Dermis blood vessel endothelial cell (primary cell): ENCODE measurements at places on chromosomes 12 and 14.

- peak; percentile 38 for DNase-seq
Measured at GRCh38 chr12:90390947-90391346, 564.0 kb downstream of the CCER1 start.

- no peak for DNase-seq
Measured at GRCh38 chr14:65250162-65250495, 147.8 kb upstream of the MAX start.

GRCh38 chr12:6461401-6462233 is 8.9 kb downstream of the VAMP1 start:
- DNase-seq = peak; percentile 55

- DNase-seq = peak; percentile 14
Measured at GRCh38 chr12:132279184-132279889, 50.1 kb downstream of the GALNT9 start.

- peak; percentile 45 for DNase-seq
Measured at GRCh38 chr12:124551268-124552144, 15.9 kb downstream of the NCOR2 start.

- no peak for DNase-seq
Measured at GRCh38 chr12:42102720-42103119, 42.0 kb downstream of the GXYLT1 start.

DNA sequence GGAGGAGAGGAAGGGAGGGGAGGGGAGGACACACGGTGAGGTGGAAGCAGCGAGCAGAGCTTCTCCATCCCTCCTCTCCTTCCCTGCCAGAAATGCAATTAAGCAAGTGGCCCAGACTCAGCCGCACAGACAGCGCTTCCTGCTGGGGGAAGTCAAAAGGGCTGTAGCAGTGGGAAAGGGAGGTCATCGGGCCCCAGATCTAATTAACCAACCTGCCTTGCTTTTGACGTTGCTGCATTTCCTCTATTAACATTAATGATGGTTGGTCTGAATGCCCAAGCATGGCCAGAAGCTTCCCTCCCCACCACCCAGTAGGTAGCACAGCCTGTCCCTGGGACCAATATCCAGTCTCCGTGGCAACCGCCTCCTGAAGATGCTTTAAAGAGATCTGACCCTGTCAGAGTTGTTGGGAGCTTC is 4.6 kb upstream of the NGB start:
- no peak for DNase-seq

DNA sequence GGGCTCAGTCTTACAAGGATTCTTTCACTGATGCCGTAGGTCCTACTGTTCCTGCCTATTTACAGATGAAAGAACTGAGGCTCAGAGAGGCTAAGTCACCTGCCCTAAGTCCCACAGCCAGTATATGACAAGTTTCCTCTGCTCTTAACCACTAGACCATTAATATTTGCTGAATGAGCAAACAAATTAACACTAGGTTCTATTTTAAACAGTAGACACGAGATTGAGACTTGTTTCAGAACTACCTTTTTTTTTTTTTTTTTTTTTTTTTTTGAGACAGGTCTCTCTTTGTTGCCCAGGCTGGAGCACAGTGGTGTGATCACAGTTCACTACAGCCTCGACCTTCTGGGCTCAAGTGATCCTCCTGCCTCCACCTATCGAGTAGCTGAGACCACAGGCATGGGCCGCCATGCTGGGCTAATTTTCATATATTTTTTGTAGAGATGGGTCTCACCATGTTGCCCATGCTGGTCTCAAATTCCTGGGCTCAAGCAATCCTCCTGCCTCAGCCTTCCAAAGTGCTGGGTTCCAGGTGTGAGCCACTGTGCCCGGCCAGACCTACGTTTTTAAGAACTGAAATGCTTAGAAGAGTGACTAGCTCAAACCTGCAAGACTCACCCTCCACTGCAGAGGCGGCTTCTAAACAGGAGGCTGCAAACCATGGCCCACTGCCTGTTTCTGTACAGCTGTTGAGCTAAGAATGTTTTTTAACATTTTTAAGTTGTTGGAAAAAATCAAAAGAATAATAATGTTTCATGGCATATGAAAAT is 12.9 kb downstream of the SYNE3 start:
- no peak for DNase-seq

DNA sequence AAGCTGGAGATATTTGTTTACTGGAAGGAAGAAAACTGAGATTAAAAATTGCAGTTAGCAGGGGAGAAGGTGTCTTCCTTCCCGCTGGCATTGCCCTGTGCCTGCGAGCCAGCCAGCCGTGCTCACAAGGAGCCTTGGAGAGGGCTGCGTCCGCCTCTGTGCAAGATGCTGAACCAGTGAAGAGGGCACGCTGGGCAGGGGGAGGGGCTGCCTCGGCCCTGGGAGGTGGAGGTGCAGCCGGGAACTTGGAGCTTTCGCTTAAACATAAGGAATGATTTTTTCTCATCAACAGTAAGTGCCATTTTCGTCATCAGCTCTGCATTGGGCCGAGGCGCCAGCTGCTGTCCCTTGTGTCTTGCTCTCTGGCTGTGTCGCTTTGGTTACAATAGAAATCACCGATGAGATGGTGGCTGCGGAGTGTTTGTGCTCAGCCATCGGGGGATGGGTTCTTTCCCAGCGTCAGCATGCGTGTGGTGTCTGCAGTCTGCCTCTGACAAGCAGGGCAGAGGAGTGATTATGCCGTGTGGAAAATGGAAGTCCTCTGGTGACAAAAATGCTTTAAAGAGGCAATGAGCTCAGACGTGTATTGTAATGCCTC is 97.3 kb downstream of the ESR2 start:
- no peak for DNase-seq

DNA sequence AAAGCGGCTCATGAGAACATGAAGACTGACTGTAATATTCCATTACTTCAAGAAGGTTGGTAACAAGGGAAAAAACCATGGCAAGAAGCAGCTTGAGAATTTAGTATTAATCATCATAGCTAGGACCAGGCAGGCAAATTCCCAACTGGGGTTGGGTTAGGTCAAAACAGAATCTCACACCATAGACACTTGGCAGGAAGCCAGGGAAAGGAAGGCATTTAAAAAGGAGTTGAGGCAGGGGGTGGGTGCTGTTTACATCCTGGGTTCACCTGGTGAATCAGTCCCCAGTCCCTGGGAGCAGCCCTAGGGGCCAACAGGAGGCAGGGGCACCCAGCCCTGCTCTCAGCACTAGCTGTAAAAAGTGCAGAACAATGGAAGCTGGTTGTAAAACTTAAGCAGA is 108.6 kb downstream of the EGLN3 start:
- DNase-seq = no peak
